ENCODE measurements at places on chromosomes 3 and 15.
A peak's percentile ranks its signal among the peaks of the same experiment; 100 is the strongest.

GRCh38 chr15:60396958-60397771 lies 621 bp downstream of the ANXA2 start:
- DNase-seq: no peak

GRCh38 chr3:97910931-97911351 lies 61.3 kb downstream of the RIOX2 start:
- no peak for DNase-seq

DNA sequence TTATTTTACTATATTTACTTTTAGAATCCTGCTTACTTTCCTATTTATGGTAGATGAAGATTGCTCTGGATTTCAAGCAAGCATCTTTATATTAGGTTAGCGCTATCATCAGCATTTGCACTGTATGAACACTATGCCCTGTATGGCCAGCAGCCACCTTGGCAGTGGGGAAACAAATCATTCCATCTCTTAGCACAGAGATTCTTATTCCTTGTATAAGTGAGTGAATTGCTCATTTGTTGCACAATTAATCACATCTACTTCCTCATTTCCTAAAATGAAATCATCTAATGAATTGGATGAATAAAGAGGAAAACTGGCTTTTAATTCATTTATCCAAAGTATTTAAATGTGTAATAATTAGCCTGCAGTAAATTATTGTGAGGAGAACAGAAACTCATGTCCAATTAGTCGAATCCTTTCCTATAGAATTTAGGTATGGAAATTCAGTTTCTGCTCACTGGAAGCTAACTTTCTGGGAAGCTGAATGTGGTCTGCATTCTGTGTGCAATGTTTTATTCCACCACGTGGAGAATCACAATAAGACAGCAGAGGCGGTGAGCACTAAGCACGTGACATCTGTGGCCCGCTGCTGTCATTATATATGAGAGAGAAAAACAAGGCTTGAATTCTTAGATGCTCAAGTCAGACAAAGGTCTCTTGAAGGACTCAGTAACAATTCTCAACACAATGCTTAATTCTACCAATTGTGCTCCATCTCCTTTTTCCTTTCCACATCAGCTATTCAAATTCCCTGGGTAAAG lies 93.4 kb downstream of the PEX5L start:
- DNase-seq: no peak

DNA sequence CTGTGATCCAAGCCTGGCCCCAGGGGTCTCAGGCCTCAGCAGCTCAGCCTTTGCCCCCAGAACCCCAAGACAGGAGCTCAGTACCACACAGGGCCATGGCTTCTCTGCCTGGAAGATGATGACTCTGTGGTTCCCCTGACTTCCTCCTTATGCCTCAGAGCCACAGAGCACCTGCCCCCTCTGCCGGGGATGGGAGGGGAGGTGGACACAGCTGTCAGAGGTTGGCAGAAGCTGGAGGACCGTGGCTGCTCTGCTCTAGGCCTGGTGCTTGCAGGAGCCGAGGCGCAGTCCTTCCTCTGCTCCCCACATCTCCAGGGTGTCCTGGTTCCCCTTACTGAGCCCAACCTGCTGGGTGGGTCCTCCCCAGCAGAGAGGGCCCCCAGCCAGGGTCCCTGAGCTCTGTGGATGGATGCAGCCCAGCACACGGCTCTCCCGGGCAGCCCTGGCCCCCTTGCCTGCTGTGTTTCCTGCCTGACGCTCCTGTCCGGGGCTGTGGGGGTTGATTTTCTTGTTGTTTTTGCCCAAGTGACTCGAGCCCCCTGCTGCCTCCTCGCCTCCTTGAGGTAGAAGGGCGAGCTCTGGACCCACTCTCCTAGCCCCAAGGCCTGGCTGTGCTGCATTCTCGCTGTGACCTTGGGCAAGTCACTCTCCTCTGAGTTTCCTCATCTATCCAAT lies 36.6 kb downstream of the PSTPIP1 start:
- DNase-seq: no peak

- no peak for DNase-seq
Observed at GRCh38 chr3:51392355-51393133, 1.5 kb downstream of the RBM15B start.

- no peak for DNase-seq
Observed at GRCh38 chr3:118098827-118099226, 935.8 kb downstream of the IGSF11 start.

DNA sequence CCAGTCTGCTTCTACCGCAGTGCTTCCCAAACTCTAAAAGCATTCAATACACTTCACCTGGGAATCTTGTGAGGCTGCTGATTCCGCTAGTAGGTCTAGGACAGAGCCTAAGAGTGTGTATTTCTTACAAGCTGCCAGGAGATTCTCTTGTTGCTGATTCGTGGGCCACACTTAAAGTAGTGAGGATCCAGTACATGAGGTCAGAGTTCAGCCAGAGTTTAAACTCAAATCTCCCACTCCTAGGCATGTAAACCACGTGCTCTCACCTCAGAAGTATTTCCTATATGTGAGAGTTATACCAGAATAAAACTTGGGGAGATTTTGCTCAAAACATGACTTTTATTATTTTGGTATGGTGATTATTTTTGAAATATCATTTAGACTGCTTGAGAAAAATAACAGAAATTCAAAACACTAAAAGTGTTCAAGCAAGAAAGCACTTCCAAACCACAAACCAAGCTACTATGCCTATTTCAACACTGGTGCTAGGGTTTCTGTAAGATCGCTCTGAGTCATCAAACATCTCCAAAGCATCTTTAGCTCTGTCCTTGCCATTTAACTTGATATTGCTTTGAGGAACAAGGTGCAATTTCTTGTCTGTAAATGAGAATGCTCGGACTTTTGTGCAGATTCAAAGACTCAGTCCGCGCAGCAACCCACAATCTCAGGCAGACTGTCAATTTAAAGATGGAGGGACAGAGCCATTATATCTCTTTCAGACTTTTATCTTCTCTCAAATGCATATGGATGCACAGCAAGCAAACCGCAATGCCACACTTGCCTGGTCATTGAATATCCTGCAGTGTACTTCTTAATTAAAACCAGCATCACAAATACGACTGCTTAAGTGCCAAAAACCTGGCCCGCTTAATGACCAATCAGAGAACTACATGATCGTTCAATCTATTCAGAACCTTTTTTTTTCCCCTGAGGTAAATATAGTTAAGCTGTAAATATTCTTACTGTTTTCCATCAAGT lies 59.8 kb downstream of the AGTR1 start:
- DNase-seq: no peak

- DNase-seq: no peak
Observed at GRCh38 chr15:42490291-42490670, 660 bp downstream of the ZNF106 start.

DNA sequence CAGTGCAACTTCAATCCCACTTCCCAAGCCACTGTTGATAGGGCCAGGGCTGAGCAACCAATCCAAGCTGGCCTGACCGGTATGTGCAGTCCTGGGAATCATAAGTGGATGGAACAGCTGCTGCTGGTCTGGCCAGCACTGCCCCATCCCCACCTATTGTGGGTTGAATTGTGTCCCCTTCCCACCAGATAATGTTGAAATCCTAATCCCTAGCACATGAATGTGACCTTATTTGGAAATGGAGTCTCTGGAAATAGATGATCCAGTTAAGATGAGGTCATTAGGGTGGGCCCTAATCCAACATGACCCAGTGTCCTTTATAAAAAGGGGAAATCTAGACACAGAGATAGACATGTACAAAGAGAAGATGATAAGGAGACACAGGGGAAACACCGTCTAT lies 13.7 kb upstream of the PDIA5 start:
- DNase-seq: no peak

GRCh38 chr3:128080323-128081080 lies 28.3 kb downstream of the SEC61A1 start:
- no peak for DNase-seq

- DNase-seq: no peak
Observed at GRCh38 chr3:160945336-160945735, 159.8 kb downstream of the B3GALNT1 start.

GRCh38 chr3:186239321-186239720 lies 122.7 kb downstream of the DGKG start:
- DNase-seq: no peak

- DNase-seq: peak; percentile 51
Observed at GRCh38 chr3:69411346-69411745, 25.5 kb upstream of the FRMD4B start.

GRCh38 chr3:197000211-197000610 lies 29.4 kb downstream of the MELTF start:
- no peak for DNase-seq

DNA sequence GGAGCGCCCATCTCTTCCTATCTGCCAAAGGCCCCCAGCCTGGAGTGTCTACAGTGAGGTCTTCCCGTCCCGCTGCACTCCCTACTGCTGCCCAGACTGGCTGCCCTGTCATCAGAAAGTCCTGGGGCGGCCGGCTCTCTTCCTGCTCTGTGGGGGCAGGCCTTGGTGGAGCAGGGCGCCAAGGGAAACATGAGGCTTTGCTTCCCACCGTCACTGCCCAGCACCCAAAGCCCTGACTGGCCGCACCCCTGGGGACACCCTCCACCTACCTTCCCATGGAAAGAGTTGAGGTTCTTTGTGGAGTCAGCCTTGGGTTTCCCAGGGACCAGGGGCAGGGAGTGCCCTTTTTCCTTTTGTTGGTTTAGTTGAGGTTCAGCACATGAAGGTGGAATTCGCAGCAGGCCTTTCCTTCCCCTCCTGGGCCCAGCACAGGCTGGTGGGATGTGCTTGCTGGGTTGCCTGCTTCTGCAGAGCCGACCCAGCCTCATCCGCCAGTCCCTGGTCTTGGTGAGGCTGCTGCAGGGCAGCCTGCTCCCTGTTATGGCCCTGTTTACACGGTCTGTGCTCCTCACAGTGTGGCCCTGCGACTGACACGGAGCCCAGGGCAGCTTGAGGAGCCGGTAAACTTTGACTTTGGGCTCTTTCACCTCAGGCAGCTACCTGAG lies 51.8 kb upstream of the PLXNA1 start:
- no peak for DNase-seq
